ENCODE measurements at places on chromosomes 4 and X.

DNA sequence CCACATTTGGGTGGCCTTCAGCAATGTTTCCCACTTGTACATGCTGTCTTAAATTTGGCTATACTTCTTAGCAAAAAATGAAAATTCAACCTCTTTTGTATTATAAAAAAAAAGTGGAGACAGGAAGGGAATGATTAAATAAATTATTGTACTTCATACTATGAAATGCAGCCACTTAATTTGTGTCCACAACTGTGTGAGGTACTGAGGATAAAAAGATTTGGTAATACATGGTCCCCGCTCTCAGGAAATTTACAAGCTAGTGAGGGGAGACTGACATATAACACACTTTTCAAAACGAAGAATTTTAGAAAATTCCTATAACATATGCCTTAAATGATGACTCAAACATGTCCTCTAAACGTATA is 105.0 kb downstream of the HNRNPD start:
- no peak for DNase-seq

DNA sequence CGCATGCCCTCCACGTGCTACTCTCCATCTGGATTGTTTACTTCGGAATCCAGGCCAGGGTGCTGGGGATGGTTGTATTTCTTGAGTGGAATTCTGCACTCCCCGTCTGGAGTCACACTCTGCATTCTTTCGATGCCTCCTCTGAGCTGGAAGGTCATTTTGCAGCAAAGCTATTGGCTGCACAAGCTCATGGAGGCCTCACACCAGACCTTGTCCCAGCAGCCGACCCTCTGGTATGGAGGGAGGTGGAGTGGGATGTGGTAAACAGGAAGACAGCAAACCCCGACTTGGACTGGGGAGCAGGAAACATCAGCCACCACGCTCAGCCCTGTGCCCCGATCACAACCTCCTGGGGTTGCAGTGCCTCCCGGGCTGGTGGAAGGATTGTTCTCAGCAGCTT is 225.3 kb upstream of the LNX1 start:
- DNase-seq, result no peak

DNA sequence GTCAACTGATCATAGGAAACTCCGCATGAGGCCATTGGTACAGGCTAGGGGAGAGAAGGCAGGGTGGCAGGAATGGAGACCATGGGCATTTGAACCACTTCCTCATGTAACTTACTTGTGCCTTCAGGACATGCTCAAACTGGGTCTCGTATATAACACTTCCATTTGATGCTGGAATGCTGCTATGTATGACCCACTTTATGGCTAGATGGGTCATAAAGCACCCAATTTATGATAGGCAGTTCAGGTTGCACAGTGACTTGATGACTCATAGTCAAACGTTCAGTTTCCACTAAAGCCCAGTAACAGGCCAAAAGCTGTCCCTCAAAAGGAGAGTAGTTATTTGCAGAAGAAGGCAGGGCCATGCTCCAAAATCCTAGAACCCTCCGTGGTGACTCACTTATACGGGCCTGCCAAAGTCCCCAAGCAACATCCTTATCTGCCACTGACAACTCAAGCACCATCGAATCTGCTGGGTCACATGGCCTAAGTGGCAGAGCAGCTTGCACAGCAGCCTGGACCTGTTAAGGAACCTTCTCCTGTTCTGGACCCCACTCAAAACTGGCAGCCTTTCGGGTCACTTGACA is 236.4 kb downstream of the ZC4H2 start:
- no peak for DNase-seq

DNA sequence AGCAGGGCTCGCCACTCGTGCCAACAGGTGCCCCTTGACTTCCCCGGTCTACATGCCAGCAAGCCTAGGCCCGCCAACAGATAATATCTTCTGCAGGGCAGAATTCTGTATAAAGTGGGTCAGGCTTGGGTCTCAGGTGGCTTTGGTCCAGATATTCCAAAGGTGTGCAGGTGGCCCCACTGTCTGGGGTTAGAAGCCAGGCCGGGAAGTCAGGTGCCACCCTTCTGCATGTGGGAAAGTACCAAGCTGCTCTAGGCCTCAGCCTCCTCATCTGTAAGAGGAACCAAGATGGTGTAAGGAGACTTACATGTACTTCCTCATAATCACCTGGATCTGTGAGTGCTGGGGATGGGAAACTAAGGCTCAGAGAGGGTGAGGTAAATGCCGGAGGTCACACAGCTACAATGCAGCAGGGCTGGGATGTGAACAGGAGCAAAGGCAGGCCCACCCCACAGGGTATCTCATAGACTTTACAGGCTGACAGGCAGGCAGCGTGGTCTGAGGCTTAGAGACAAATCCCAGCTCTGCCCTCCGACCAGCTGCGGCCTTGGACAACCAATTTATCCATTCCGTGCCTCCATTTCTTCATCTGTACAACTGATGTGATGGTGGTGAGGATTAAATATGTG is 35.9 kb downstream of the WDR1 start:
- no peak for DNase-seq

GRCh38 chrX:8042304-8042703 is 115.1 kb upstream of the PNPLA4 start:
- DNase-seq, result no peak

DNA sequence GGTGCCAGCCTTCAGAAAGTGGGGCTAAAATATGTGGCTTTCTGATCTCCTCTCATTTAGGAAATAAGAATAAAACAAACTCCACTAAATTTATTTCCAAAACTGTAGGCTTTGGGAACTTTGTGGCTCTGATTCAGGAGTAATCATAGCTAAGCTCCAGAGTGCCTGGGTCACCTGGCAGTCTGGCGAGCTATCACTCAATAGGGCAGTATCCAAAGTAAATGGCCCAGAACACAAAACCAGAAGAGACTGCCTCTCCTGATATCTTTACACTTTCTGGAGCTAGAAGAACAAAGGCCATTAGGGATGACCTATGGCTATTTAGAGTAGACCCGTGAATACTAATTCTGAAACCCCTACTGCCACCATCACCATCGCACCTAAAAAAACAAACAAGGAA is 17.0 kb upstream of the PPARGC1A start:
- DNase-seq, result no peak

DNA sequence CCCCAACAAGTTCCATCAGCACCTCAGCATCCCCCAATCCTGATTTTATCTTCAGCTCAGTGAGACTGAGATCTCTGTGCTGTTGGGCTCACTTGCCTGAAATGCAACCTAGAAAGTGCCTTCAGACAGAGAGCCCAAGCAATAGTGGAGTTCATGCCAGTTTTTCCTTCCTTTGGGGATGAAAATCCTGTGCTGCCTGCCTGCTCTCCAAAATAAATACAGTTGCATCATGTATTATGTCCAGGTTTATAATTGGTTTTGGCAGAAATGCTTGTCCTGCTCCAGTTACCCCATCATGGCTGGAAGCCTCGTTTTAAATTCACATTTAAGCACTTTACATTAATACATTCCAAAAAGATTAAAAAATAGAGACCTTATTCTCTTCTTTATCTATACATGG is 1865.5 kb upstream of the TENM3 start:
- no peak for DNase-seq

GRCh38 chr4:21226637-21227538 is 526.6 kb downstream of the PACRGL start:
- DNase-seq, result no peak

DNA sequence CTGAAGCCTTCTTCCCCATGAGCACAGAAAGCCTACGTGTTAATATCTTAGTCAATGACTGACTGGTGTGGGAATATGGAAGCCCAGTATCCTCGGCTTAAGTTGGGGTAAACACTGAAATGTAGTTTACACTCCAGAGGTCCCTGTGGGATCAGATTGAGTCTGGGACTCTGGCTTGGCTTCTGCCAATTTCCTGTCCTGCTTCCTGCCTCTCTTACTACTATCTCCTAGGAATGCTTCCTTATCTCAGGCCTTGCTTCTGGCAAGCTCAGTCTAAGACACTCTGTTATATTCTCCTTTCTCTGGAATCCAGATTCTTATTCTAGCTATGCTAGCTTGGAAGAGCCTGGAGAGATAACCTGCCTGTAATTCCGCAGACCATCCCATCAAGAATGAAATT is 174.0 kb upstream of the LDB2 start:
- DNase-seq, result no peak

- DNase-seq, result no peak
Measured at GRCh38 chrX:23403849-23404248, 69.2 kb downstream of the PTCHD1 start.

GRCh38 chrX:153446636-153446936 is 730 bp upstream of the TREX2 start:
- no peak for DNase-seq

DNA sequence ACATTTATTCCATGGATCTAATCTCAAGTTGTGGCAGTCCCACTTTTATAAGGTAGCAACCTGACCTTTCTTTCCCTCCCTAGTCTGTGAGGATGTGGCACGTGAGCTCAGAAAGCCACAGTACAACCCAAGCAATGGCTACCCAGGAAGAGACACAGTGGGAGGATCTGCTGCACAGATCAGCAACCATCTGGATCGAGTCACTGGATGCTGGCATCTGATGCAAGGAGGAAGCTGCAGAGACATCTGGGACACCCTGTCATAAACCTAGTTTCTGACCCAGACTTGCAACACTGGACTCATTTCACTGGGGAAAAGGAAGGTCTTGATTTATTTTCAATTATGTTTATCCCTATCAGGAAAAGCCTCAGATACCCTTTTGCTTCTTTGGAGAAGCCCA is 327.1 kb downstream of the PAPSS1 start:
- no peak for DNase-seq

Data from Panc1 (cell line).